Fibroblast of skin of right biceps (primary cell): ENCODE measurements at places on chromosomes 16 and 17.

GRCh38 chr16:72013389-72013788 is 4.8 kb downstream of the DHODH start:
- DNase-seq, result peak; percentile 35

- no peak for DNase-seq
These were observed 12.7 kb downstream of the TMEM100 start for GRCh38 chr17:55709984-55710383.

GRCh38 chr16:4384509-4384942 is 12.9 kb downstream of the VASN start:
- peak; percentile 66 for DNase-seq

DNA sequence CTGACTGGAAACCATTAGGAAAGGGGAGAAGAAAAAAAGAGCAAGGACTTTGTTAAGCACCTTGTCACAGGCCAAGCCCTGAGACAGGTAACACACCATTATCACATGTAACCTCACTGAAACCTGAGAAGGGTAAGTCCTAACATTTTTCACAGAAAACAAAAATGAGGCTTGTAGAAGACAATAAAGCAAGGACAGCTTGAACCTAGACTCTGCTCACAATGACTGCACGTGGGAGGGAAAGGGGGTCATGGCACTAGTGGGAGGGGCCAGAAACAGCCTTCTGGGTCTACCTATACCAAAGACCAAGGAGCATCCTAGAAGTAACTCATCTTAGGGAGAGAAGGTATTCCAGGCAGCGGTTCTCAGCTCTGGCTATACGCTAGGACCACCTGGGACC is 7.5 kb downstream of the TK2 start:
- DNase-seq, result no peak

DNA sequence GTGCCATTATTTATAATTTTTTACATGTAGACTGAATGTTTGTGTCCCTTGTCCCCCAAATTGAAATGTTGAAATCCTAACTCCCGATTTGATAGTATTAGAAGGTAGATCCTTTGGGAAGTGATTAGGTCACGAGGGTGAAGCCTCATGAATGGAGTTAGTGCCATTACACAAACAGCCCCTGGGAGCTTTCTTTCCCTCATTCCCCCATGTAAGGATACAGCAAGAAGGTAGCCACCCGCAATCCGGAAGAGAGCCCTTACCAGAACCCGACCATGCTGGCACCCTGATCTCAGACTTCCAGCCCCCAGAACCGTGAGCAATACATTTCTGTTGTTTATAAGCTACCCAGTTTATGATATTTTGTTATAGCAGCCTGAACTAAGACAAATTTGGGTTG is 143.2 kb downstream of the NPIPB5 start:
- no peak for DNase-seq

DNA sequence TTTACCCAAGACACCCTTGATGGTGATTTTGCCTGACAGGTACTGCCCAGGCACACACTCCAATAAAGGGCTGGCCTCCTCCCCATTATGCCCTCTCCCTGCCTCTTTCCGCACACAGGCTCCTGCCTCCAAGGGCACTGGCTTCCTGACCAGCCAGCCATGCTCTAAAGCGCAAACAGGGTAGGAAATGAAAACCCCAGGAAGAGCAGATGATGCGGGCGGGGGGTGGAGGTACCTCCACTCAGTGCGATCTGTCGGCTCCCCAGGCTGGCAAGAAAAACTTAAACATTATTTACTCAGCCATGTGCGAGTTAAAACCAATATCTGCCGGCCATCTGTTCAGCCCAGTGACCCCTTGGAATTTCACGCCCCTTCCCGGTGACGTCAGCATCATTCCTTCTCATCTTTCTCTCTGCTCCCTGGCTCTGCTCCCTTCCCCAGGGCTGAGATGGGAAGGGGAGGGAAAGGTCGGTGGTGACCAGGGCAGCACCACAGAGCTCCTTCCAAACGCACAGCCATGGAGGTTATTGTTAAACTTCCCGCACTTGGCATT is 262.5 kb downstream of the CBLN1 start:
- peak; percentile 41 for DNase-seq

DNA sequence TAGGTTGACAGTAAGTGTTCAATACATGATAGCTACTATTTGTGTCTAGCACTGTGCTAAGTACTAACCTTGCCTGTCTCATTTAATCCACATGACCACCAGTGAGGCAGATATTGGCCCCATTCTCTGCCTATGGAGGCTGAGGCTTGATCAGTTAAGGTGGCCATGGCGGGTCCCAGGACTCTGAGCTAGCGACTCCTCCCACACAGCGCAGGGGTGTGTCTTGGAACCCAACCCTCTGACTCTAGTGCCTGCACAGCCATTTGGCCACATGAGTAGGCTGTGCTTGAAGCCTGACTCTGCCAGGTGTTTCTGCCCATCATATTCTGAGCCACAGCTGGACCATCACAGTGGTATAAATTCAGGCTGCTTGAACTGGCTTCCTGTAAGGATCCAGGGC is 6.4 kb downstream of the NHERF1 start:
- DNase-seq, result no peak

DNA sequence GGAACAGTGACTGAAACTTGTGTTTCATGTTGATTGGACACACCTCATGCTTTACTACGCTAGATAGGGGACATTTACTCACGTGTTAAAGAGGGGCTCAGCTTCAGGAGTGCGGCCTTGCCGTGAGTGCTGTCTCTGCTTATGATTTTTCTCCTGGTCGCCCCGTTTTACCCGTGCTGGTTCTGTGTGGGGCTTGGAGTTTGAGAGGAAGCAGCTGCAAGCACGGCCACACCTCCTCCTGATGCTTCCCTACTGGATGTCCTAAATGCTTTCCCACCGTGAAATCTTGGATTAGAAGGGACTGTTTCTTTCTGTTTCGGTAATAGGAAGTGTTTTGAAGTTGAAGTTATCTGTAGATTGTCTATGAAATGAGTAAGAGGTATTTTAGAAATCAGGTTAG is 54.0 kb upstream of the ZNF750 start:
- DNase-seq, result no peak

DNA sequence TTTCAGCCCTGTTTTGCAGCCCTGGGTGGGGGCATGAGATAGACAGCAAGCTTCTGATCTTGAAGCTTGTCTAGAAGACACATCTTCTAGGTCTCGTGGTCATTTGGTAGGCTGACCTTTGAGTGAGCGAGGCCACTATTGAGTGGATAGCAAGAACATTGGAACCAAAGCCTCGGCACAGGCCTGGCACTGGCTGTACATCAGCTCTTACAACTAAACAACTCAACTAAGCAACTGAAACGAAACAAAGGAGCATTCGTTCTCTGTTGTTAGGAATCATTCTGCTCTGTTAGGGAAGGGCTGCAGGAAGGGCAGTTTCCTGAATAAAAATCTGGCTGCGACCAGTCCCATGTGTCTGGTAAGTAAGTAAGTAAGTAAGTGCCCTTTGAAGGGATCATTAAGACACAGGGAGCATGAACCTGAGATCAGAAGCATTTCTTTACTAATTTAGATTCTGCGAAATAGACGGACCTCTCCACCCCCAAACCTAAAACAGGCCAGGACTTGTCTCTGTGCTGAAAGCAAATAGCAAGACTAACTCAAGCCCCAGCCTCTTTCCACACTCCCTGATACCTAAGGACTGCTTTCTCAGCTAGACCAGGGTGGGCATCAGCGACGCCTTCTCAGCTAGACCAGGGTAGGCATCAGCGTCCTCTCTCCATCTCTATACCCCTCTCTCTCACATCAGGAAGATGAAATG is 22.7 kb downstream of the CYB561 start:
- DNase-seq, result no peak

DNA sequence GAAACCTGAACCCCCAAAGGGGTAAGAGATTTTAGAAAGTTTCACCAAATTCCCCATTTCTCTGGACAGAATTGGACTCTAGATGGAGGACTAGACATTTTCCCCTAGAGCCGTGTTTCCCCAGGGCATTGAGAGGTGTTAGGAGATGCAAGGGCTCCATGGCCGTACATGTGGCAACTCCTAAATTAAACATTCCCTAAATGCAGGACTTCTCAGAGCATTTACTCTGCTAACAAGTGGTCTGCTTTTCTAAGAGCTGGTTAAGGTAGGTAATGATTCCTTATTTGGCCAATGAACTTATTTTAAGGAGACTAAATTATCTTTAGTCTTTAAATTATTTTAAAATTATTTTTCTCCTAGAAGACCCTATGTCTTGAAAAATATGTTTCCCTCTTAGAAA is 200.9 kb downstream of the MSI2 start:
- no peak for DNase-seq

DNA sequence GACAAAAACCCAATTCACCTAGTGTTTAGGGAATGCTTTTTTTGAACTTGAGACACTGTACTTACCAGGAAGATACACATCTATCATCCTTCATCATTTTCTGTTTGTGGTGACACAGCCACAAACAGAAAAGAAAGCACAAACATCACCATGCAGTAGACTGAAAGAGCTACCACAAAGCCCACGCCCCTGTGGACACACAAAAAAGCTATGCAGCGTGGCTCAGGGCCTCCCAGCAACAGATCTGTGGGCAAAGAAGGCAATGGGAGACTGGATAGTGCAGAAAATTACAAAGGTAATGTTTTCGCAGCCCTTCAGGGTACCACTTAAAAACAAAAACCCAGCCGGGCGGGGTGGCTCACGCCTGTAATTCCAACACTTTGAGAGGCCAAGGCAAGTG is 9.6 kb downstream of the COTL1 start:
- DNase-seq, result no peak

GRCh38 chr17:58913971-58914769 is 158.5 kb downstream of the PPM1E start:
- DNase-seq, result peak; percentile 46

DNA sequence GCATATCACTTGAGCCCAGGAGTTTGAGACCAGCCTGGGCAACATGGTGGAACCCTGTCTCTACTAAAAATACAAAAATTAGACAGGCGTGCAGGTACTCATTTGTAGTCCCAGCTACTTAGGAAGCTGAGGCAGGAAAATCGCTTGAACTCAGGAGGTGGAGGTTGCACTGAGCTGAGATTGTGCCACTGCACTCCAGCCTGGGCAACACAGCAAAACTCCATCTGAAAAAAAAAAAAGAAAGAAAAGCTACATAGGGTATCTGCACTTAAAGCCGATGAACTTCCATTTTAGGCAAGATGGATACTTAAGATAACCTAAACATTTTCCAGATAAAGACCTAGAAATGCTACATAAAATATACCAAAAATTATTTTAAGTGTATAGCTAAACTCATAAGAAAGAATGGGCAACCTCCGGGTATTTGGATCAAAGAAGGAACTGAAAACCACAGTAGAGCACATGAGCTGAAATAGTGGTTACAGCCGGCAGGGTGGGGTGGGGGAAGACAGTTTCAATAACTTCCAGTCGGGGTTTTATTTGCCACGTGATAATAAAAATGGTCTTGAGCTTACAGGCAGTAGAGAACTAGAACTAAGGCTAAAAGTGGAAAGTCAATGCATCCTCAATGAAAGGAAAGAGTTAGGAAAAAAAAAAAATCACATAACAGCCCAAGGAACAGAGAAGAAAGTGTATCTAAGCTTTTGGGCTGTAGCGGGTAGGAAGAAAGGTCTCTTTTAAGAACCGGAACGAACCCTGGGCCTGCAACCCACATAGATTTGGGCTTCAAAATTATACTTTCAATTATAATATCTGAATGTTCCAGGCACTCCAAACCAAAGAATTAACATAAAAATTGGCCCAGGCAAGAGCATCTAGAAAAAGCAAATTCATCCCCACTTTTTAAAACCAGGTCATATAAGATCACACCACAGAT is 53.1 kb downstream of the CFDP1 start:
- DNase-seq, result no peak

DNA sequence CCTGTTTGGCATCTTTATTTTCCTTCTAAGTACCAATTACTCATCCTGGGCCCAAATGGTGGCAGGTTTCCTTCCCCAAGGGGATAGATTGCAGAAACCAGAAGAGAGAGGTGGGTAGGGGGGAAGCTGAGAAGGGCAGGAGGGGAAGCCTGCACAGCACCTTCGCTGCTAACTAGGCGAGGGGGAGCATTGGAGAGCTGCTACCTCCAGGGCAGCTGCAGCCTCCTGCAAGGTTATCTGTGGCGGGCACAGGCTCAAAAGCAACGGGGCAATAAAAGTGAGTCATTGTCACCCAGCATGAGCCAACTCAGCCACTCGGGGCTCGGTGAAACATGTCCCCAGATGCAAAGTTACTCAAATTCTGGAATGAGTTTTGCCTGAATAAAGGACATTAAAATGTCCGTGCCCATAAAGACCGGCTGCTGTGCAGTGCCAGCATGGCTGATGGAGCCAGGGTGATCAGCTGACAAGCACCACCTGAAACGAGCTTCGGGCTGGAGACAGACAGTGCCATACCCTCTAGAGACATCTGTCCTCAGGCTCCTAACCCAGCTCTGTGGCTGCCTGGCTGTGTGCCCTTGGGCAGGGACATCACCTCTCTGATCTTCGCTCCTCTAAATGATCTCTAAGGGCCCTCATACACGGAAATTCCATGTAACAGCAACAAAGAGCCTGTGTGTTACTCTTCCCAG is 68.1 kb upstream of the GRIN2A start:
- DNase-seq, result no peak

DNA sequence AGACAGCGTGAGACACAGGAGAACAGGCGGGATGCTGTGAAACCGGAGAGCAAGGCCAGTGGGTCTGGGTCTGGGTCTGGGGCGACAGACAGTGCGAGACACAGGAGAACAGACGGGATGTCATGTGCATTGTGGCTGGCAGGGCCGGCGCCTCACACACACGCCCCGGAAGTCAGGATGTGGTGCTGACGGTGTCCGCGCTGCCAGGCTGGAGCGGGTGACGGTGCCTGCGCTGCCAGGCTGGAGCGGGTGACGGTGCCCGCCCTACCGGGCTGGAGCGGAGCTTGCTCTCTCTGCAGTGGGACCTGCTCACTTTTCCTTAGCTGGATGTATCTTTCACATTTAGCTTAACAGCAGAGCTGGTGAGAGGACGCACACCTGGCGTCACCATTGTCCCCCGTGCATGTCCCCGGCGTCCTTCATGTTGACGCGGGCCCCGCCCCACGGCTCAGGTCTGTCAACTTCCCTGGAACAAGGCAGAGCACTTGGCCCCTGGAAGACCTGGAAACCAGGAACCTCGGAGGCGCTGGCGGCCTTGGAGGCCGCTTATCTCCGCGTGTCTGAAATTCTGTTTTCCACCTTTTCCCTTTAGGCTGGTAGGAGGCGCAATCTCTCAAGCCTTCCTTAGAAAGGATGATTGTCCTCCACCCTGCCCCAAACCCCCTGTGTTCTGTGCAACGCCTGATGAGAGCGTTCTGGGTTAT is 43.0 kb upstream of the ZNF750 start:
- no peak for DNase-seq

- no peak for DNase-seq
These were observed 14.8 kb upstream of the AKTIP start for GRCh38 chr16:53517851-53518250.

- peak; percentile 87 for DNase-seq
These were observed 110.4 kb downstream of the MRTFB start for GRCh38 chr16:14181371-14182050.

DNA sequence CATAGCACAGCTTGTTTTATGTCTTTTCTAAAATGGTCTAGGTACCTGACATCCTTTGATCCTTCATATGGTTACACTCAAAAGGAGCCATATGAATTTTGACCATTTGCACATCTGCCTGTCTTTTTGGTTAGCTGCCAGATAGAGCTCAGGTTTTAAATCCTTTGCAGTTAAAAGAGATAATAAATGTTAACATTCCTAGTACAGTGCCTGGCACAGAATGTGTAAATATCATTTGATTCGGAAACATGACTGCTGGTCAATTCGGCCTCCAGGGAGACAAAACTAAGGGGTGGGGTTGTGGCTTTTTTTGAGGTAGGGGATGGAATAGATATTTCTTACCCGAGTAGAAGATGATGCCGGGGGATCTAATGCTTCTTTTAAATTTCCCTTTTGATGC is 64.2 kb downstream of the FTO start:
- DNase-seq, result no peak
